ENCODE measurements at places on chromosomes 6 and 20.

- H3K36me3 ChIP-seq = peaks cover 31% of the 10 kb centered on the region
- no peak for DNase-seq
- peaks cover 23% of the 10 kb centered on the region for H3K4me1 ChIP-seq
- H3K27me3 ChIP-seq = no peaks in the 10 kb centered on the region
- peak overlapping the region; percentile 85 for H3K27ac ChIP-seq
Measured at GRCh38 chr6:131952886-131953509, 1.8 kb upstream of the CCN2 start.

DNA sequence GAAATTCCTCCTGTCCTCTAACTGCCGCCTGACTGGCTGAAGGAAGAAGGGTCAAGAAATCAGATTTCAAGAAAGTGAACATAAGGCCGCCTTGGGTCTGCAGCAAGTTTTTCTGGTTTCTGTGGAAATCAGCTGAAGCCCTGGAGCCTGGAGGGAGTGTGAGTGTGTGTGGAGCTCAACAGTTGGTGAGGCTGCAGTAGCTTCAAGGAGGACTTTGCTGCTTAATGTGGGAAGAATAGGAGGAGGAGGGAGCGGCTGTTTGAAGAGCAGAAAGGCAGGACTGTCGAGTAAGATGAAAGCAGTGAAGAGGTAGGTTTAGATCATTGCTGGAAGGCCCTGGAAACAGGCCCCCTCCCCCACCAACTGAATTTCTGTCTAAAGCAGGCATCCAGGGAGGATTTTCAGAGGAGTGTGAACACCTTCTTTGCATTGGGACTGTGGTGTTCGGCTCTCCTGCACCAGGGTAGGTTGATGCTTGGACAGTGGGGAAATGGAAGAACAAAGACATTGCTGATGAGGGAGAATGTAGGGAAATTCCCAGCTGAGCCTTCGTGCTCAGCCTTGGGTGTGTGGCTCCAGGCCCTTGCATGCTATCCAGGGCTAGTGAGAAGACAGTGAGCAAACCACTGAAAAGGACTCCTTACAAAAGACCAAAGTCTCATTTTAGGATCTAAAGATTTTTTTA is 79.5 kb upstream of the VSTM2L start:
- H3K36me3 ChIP-seq = no peaks in the 10 kb centered on the region
- H3K4me3 ChIP-seq = no peak overlapping the region
- DNase-seq = no peak
- no peak overlapping the region for H3K27ac ChIP-seq
- H3K4me1 ChIP-seq = no peaks in the 10 kb centered on the region

DNA sequence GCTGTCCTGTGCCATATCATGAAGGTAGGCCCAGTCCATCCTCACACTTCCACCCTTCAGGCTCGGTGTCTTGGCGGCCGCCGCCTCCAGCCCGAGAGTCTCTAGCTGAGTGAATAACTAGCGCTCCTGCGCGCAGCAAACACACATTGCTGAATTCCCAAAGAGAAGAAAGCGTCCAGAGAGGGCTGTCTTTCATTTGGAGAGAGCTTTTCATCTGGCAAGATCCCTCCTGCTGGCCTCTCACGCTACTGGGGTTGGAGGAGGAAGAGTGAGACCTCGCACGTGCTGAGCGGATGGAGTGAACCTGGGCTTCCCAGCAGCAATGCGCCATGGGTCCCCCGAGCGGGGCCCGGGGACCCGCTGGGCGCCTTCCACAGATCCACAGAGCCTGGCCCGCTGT is 73.2 kb downstream of the NCR2 start:
- H3K4me1 ChIP-seq = no peaks in the 10 kb centered on the region
- DNase-seq = no peak
- H3K36me3 ChIP-seq = no peaks in the 10 kb centered on the region

DNA sequence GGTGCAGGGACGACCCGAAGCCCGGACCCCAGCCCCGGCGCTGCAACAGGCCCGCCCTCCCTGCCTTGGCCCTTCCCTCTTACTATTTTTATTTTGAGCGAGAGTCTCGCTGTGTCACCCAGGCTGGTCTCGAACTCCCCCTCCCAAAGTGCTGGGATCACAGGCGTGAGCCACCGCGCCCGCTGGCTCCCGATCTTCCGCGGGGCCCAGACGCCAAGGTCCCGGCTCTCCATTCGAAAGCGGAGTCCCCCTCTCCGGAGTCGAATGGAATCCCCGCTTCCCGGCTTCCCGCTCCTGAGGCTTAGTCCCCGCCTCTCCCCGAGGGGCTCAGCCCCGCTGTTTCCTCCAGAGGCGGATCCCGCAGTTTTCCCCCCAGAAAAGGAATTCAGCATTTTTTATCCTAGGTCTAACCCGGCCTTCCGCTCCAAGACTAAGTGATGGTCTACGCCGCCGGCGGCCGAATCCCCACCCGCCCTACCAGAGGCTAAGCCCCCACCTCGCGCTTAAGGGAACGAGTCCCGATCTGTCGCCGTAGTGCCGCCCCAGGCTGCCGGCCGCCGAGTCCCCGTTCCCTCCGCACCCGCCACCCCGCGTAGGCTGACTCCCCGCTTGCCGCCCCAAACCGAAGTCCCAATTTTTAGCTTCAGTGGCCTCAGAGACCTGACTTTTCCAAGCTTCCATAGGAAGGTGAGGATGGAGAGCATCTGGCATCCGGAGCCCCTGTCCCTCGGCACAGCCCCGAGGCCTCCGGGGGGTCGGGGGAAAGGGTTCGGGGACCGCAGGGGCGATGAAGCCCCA is 11.5 kb upstream of the TMC2 start:
- peak overlapping the region; percentile 92 for H3K27ac ChIP-seq
- DNase-seq = no peak
- H3K4me3 ChIP-seq = peak overlapping the region; percentile 84
- H3K36me3 ChIP-seq = no peaks in the 10 kb centered on the region
- no peaks in the 10 kb centered on the region for H3K4me1 ChIP-seq

- no peak for DNase-seq
- peaks cover 41% of the 10 kb centered on the region for H3K36me3 ChIP-seq
- peak overlapping the region; percentile 90 for H3K4me3 ChIP-seq
- no peaks in the 10 kb centered on the region for H3K27me3 ChIP-seq
- no peaks in the 10 kb centered on the region for H3K4me1 ChIP-seq
- H3K27ac ChIP-seq = no peak overlapping the region
Measured at GRCh38 chr6:134172020-134172705, 119.7 kb upstream of the SLC2A12 start.

DNA sequence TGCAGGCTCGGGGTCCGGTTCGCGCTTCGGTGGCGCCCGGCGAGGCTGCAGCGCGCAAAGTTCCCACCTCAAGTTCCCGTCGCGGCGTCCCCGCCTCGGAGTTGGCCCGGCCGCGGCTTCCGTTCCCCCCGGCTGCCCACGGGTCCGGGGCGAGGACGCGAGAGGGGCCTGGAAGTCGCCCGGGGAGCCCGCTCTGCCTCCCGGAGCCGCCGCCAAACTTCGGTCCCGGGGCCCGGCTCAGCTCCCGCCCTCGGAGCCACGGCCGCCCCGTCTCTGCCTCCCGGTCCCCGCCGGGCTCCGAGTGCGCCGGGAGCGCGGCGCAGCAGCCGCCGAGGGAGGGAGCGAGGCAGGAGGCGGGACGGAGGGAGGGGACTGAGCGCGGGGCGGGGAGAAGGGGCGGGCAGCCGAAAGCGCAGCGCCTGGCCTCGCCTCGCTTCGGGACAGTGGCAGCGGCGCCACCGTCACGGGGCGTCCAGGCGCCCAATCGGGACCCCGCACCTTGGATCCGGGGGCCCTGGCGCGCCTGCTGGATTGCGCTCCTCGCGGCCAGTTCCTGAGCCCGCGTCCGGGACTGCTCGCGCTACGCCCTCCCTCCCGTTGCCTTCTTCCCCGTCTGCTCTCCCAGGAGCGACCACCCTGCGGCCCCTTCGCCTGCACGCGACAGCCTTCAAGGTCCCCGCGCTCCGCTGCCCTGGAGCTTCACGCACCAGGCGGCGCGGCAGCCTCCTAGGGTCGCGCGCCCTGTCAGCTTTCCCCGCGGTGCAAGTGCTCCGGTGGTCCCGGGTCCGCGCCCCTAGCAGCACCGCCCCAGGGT is at the start of gene KCNG1:
TSS of gene KCNG1 (minus strand) at position 305 of the 814 bp plus-strand sequence. CDS start 12,769 bp downstream, outside the sequence.
- H3K27ac ChIP-seq = no peak within 1 kb of the TSS
- no peaks in the 10 kb centered on the region for H3K36me3 ChIP-seq
- DNase-seq = no peak
- peaks cover 11% of the 10 kb centered on the region for H3K27me3 ChIP-seq

DNA sequence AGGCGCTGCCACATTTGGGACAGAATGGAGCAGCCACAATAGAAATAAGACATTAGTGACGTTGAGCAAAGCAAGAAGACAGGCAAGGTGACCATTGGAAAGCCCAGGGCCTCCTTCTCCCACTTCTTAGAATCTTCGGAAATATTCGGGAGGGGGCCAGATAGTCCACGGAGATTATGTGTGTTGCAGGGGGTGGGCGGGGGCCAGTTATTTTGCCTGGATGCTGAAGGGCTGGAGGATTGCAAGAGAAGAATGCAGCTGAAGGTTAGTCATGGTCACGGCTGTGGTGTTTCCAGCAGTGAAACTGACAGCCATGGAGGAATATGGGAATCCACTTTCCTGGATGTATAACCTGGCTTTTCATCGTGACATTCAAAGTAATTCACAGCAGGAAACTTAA is 88.6 kb downstream of the CDH26 start:
- H3K4me3 ChIP-seq = no peak overlapping the region
- H3K27ac ChIP-seq = no peak overlapping the region
- H3K4me1 ChIP-seq = no peaks in the 10 kb centered on the region
- DNase-seq = peak; percentile 54
- H3K36me3 ChIP-seq = no peaks in the 10 kb centered on the region

- H3K27me3 ChIP-seq = no peaks in the 10 kb centered on the region
- peaks cover 54% of the 10 kb centered on the region for H3K36me3 ChIP-seq
- H3K27ac ChIP-seq = no peak overlapping the region
- no peak for DNase-seq
Measured at GRCh38 chr20:13817342-13817741, 32.5 kb downstream of the NDUFAF5 start.

DNA sequence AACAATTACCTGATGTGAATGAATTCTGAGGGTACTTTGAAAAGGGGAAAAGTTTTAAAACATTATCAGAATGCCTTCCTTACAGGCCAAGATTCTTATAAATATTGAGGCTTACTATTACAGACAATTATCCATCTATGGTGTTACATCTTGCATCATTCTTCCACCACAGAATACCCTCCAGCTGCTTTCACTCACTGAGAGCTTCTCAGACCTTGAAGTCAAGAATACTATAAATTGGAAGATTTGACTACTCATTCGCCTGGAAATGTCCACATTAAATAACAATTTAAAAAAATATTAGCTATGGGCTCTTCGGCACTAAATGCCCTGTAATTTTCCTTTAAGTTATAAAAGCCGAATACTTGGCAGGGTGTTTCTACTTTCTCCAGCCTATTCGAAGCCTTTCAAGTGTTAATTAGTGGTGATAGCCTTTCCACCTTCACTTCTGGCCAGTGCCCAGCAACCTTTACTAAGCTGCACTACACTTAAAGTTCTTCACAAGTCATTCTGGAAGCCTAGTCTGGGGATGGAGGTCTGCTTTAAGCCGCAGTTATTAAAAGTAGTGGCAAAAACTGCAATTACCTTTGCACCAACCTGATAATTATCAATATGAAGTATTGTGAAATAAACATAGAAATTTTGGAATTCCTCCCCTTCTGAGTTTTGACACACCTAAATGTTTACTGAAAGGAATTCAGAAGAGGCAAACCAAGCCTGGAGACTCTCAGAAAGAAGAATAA is 100.9 kb downstream of the BMP5 start:
- H3K36me3 ChIP-seq = no peaks in the 10 kb centered on the region
- no peak overlapping the region for H3K4me3 ChIP-seq
- no peak for DNase-seq
- no peak overlapping the region for H3K27ac ChIP-seq
- no peaks in the 10 kb centered on the region for H3K27me3 ChIP-seq
- no peaks in the 10 kb centered on the region for H3K4me1 ChIP-seq

DNA sequence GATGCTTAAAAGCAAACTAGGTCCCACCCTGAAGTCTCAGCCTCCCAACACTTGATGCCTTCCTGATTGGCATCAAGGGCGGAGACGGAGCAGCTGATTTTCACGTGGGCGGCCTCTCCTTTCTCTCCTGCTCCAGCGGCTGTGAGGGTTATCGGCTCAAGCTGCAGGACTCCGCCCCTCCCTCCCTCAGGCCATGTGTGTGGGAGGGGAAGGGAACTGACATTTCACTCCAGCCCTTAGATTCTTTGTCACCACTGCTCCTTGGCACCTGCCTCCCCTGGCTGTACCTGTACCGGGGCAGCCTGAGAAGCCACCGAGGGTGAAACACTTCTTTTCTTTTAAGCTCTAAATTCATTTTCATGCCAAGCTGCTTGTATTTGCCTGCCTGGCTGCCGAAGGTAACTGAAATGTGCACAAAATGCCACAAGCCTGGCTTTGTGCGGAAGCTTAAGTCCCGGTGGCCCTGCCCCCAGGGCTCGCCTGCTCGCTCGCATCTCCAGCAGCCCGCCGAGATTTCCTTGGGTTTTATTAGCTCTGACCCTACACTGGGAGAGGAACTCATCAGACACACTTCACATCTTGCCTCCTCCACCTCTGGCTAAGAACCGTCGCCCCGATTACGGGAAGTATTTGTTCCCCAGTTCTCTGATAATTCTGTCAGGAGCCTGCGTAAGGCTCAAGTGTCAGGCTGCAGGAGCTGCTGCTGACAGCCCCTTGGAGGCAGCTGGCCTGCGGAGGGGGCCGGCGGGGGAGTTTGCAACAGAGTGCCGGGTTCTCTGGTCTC is 9.6 kb upstream of the CPNE5 start:
- H3K27ac ChIP-seq = no peak overlapping the region
- H3K4me3 ChIP-seq = peak overlapping the region; percentile 10
- H3K27me3 ChIP-seq = no peaks in the 10 kb centered on the region

GRCh38 chr20:12276011-12276673 is 358.4 kb downstream of the BTBD3 start:
- DNase-seq = no peak
- no peak overlapping the region for H3K27ac ChIP-seq
- H3K36me3 ChIP-seq = no peaks in the 10 kb centered on the region
- no peaks in the 10 kb centered on the region for H3K27me3 ChIP-seq
- H3K4me1 ChIP-seq = no peaks in the 10 kb centered on the region
- no peak overlapping the region for H3K4me3 ChIP-seq

- DNase-seq = no peak
- H3K27ac ChIP-seq = no peak overlapping the region
- no peaks in the 10 kb centered on the region for H3K36me3 ChIP-seq
Measured at GRCh38 chr20:56760610-56761009, 131.5 kb downstream of the TFAP2C start.

DNA sequence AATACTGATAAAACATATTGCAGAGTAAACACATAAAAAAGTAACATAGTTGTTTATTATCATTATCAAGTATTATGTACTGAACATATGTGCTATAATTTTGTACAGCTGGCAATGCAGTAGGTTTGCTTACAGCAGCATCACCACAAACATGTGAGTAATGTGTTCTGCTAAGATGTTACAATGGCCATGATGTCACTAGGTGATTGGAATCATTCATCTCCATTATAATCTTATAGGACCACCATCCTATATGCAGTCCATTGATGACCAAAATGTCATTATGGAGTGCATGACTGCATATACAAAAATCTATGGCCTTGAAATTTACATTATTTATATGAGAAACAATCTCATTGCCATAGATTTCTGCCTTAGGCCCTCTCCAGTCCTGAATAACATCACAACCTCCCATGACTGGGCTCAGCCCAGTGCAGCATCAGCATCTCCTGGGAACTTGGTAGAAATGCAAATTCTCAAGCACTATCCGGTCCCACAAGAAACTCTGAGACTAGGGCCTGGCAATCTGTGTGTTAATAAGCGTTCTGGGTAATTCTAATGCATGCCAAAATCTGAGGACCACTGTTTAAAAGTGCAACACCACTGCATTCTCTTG is 352.0 kb upstream of the MARCKS start:
- H3K4me1 ChIP-seq = no peaks in the 10 kb centered on the region
- no peak for DNase-seq
- no peaks in the 10 kb centered on the region for H3K36me3 ChIP-seq
- H3K4me3 ChIP-seq = no peak overlapping the region
- H3K27ac ChIP-seq = no peak overlapping the region
- no peaks in the 10 kb centered on the region for H3K27me3 ChIP-seq

- H3K36me3 ChIP-seq = no peaks in the 10 kb centered on the region
- DNase-seq = no peak
- H3K27ac ChIP-seq = no peak overlapping the region
- H3K27me3 ChIP-seq = no peaks in the 10 kb centered on the region
Measured at GRCh38 chr20:11799281-11799684, 118.4 kb upstream of the BTBD3 start.
